ENCODE measurements at places on chromosomes 11 and 22.

- no peak for DNase-seq
Observed at GRCh38 chr11:65489706-65490320, 9.0 kb upstream of the MALAT1 start.

GRCh38 chr11:62512961-62513360 is 33.6 kb downstream of the AHNAK start:
- DNase-seq = no peak

GRCh38 chr11:69874984-69875624 is 55.9 kb upstream of the FGF3 start:
- no peak for DNase-seq

- DNase-seq = no peak
Observed at GRCh38 chr22:38187413-38188212, 6.0 kb upstream of the PLA2G6 start.

DNA sequence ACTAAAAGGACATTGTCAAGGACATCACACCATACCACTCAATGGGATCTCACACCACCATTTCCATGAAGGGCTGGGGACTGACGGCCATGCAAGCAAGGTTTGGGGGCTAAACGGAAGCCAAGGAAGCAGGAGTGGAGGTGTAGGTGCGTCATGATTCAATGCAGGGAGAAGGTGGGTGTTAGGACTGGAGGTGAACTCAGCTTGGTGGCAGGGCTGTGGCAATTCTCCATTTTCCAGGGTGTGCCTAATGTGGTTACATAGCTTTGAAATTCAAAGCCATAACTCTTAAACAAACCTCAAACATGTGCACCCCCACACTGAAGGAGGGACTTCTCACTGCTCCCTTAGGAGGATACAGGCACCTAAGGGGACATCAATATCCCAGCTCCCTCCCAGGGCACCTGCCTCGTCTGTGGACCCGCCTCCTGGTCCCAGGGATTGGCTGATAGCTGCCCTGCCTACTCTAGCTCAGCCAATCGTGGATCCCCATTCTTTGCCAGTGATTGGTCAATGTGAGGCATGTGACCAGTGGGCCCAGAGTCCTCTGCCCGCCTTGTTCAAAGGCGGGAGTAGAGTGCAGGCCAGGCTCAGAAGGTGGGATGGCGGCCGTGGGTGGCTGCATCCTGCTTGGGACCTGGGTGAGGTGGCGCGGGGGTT is 64.6 kb downstream of the CTTN start:
- DNase-seq = no peak

GRCh38 chr11:24759742-24760141 is 262.9 kb downstream of the LUZP2 start:
- no peak for DNase-seq
